ENCODE measurements at places on chromosomes 11 and 22.

GRCh38 chr11:86047275-86047991, 21.5 kb downstream of the PICALM start:
- no peaks in the 10 kb centered on the region for H3K27me3 ChIP-seq
- H3K36me3 ChIP-seq, result no peaks in the 10 kb centered on the region
- peaks cover 25% of the 10 kb centered on the region for H3K4me1 ChIP-seq
- H3K27ac ChIP-seq, result no peak overlapping the region
- H3K4me3 ChIP-seq, result no peak overlapping the region
- DNase-seq, result no peak

- H3K36me3 ChIP-seq, result no peaks in the 10 kb centered on the region
- H3K27me3 ChIP-seq, result peaks cover 19% of the 10 kb centered on the region
- H3K4me1 ChIP-seq, result peaks cover 9% of the 10 kb centered on the region
Observed at GRCh38 chr11:17477084-17477333, 364 bp upstream of the ABCC8 start.

DNA sequence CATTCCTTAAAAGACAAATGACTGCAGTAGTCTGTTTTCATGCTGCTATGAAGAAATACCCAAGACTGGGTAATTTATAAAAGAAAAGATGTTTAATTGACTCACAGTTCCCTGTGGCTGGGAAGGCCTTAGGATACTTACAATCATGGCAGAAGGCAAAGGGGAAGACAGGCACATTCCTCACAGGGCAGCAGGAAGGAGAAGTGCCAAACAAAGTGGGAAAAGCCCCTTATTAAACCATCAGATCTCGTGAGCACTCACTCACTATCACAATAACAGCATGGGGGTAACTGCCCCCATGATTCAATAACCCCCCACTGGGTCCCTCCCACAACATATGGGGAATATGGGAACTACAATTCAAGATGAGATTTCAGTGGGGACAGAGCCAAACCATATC, 16.4 kb upstream of the OR2AT4 start:
- H3K27me3 ChIP-seq, result peaks cover 4% of the 10 kb centered on the region
- DNase-seq, result no peak
- H3K36me3 ChIP-seq, result no peaks in the 10 kb centered on the region
- H3K4me3 ChIP-seq, result no peak overlapping the region
- H3K4me1 ChIP-seq, result no peaks in the 10 kb centered on the region
- no peak overlapping the region for H3K27ac ChIP-seq

DNA sequence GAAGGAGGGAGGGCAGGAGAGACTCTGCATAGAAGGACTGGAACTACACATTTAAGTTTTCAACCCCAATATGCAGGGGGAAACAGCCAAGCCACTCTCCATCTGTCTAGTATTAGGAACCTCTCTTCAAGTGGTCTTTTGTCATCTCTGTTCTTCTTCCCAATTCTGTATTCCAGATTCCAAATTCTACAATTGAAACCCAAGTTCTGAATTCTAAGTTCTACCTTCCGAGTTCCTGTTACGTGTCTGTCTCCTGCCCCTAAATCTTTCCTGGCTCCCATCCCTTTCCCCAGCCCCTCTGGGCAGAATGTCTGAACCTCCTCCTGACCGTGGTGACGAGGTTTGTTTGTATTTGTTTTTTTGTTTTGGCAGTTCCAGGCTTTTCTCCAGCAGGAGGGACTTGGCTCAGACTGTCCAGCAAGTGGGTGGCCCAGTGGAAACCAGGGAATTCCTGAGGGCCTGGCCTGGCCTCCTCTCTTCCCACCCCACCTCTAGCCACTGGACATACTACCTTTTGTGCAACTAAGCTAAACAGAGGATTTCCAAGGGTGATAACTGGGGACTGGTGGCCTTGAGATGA, 1.6 kb upstream of the THOC5 start:
- DNase-seq, result no peak
- no peak overlapping the region for H3K4me3 ChIP-seq
- H3K27ac ChIP-seq, result peak overlapping the region; percentile 21

- no peaks in the 10 kb centered on the region for H3K36me3 ChIP-seq
- H3K4me3 ChIP-seq, result no peak overlapping the region
- DNase-seq, result no peak
- H3K27ac ChIP-seq, result no peak overlapping the region
- no peaks in the 10 kb centered on the region for H3K4me1 ChIP-seq
Observed at GRCh38 chr11:26621132-26621531, 49.1 kb upstream of the MUC15 start.

DNA sequence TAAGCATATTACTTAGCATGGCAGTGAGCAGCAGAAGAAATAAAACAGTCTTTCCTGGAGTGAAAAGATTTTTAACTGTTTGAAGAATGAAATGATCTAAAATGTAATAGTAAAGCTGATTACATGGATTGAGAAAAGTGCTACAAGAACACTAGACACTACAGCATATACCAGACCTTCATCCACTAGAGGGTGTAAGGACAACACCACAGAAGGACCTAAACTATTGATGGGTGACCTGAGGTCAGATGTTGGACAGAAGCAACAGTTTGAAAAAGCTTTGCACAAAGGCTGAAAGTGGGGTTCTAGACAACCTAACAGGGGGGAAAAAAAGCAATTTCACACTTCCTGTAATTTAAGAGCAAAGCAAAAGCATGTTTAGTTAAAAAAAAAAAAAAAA, 97.7 kb downstream of the RBFOX2 start:
- H3K27me3 ChIP-seq, result no peaks in the 10 kb centered on the region
- H3K36me3 ChIP-seq, result no peaks in the 10 kb centered on the region
- H3K4me3 ChIP-seq, result no peak overlapping the region
- no peaks in the 10 kb centered on the region for H3K4me1 ChIP-seq
- H3K27ac ChIP-seq, result no peak overlapping the region
- DNase-seq, result peak; percentile 74

DNA sequence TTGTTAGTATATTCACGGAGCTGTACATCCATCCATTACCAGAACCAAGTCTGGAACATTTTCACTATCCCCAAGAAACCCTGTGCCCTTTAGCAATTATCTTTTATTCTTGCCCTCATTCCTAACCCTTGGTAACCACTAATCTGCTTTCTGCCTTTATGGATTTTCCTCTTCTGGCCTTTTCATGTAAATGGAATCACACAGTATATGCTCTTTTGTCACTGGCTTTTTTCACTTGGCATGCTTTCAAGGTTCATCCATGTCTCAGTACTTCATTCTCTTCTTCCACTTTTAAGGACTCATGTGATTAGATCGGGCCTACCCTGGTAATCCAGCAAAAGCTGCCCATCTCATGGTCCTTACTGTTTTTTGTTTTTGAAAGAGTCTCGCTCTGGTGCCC, 11.0 kb upstream of the ZBTB44 start:
- H3K36me3 ChIP-seq, result no peaks in the 10 kb centered on the region
- H3K4me1 ChIP-seq, result no peaks in the 10 kb centered on the region
- H3K4me3 ChIP-seq, result no peak overlapping the region
- no peaks in the 10 kb centered on the region for H3K27me3 ChIP-seq
- no peak for DNase-seq

DNA sequence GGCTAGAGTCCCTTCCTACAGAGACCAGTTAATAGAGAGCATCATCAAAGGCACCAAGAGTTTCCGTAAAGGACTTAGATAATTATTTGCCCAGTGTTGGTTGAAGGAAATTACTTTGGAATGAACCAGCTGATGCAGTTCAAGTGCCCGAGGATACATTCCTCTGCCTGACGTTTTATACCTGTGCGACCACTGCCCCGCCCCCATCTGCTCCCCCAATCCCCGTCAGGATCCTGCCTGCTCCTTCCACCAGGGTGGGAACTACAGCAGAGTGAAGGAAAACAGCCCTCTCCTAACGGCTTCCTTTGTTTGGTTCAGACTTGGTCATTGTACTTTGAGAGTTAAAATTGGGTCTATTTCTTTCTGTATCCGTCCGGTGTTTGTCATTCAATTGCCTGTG, 761.5 kb downstream of the NTM start:
- no peaks in the 10 kb centered on the region for H3K4me1 ChIP-seq
- no peak overlapping the region for H3K27ac ChIP-seq
- H3K4me3 ChIP-seq, result no peak overlapping the region
- H3K36me3 ChIP-seq, result no peaks in the 10 kb centered on the region
- no peak for DNase-seq
- H3K27me3 ChIP-seq, result peaks cover 15% of the 10 kb centered on the region

DNA sequence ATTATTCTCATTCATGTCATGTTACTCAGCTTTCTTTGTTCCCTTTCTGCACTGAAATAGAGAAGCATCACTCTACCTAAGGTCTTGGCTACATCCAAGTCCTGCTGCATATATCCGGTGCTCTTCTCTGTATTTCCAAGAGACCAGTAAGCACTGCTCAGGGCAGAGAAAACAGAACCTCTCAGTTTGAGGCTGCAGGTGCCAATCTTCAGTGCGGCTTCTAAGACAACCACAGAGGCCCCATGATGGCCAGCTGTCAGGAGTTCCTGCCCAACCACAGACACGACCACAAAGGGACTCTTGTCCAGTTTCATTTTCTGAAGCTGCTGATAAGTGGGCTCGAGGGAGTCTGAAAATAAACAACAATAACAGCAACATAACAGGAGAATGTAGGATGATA, 378.4 kb upstream of the PITPNB start:
- H3K27me3 ChIP-seq, result no peaks in the 10 kb centered on the region
- peak; percentile 31 for DNase-seq
- H3K4me1 ChIP-seq, result peaks cover 15% of the 10 kb centered on the region
- no peaks in the 10 kb centered on the region for H3K36me3 ChIP-seq
- H3K27ac ChIP-seq, result no peak overlapping the region

GRCh38 chr11:96116376-96116775, 192.5 kb upstream of the MTMR2 start:
- H3K27ac ChIP-seq, result no peak overlapping the region
- no peak for DNase-seq
- H3K36me3 ChIP-seq, result no peaks in the 10 kb centered on the region

- H3K4me3 ChIP-seq, result no peak overlapping the region
- peaks cover 2% of the 10 kb centered on the region for H3K4me1 ChIP-seq
- peaks cover 10% of the 10 kb centered on the region for H3K36me3 ChIP-seq
- DNase-seq, result no peak
Observed at GRCh38 chr11:110447897-110448745, 18.4 kb downstream of the FDX1 start.

DNA sequence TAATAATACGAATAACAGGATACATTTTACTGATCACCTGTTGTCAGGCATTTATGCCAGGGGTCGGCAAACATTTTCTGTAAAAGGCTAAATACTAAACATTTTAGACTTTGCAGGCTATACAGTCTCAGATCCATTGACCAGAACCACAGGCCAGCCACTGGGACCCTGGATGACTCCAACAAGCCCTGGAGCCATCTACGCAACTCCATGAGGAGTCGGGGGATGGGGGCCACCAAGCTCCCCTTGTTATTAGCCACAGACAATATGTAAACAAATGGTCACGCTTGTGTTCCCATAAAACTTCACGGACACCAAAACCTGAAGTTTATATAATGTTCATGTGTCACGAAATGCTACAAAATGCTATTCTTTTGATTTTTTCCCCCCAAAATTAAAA, 54.4 kb upstream of the EMID1 start:
- H3K4me3 ChIP-seq, result no peak overlapping the region
- DNase-seq, result no peak
- H3K27ac ChIP-seq, result no peak overlapping the region
- peaks cover 31% of the 10 kb centered on the region for H3K4me1 ChIP-seq
- no peaks in the 10 kb centered on the region for H3K27me3 ChIP-seq

- no peak overlapping the region for H3K4me3 ChIP-seq
- H3K27me3 ChIP-seq, result no peaks in the 10 kb centered on the region
- no peak for DNase-seq
Observed at GRCh38 chr11:120027546-120028180, 110.2 kb downstream of the TRIM29 start.

GRCh38 chr11:19558189-19558986, 154.2 kb upstream of the NAV2 start:
- H3K27me3 ChIP-seq, result peaks cover 4% of the 10 kb centered on the region
- no peaks in the 10 kb centered on the region for H3K36me3 ChIP-seq
- H3K4me3 ChIP-seq, result no peak overlapping the region
- no peak overlapping the region for H3K27ac ChIP-seq
- DNase-seq, result peak; percentile 81
- H3K4me1 ChIP-seq, result no peaks in the 10 kb centered on the region

GRCh38 chr11:101321222-101321621, 191.6 kb upstream of the PGR start:
- no peaks in the 10 kb centered on the region for H3K27me3 ChIP-seq
- no peak overlapping the region for H3K4me3 ChIP-seq
- H3K4me1 ChIP-seq, result no peaks in the 10 kb centered on the region
- no peak for DNase-seq
- no peak overlapping the region for H3K27ac ChIP-seq
- no peaks in the 10 kb centered on the region for H3K36me3 ChIP-seq

DNA sequence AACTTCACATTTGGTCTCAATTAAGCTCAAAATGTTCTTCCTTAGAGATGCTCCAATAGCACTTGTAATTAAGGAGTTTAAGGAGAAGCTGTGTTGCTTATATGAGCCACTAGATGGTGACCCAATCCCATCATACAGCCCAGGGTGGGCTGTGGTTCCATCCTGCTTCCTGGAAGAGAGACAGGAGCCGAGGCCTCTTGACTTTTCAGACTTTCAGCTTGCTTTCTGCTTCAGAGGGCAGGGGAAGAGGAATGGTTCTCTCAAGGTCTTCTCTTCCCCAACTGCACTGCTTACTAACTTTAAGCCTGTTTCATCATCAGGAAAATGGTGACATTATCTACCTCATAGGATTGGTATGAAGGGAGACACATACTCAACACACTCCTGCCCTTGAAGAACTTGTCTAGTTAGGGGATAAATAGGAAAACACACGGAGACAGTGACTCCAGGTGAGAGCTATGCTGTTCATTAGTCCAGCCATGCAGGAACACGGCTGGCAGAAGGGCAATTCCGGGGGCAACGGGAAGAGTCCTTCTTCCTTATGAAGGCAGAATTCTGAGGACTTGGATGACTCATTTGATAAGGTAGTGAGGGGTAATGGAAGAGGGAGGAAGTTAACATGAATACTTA, 20.1 kb downstream of the TMEM218 start:
- peak; percentile 59 for DNase-seq
- no peak overlapping the region for H3K27ac ChIP-seq
- H3K4me1 ChIP-seq, result no peaks in the 10 kb centered on the region
- H3K4me3 ChIP-seq, result no peak overlapping the region
- H3K27me3 ChIP-seq, result no peaks in the 10 kb centered on the region
- peaks cover 7% of the 10 kb centered on the region for H3K36me3 ChIP-seq

- no peak overlapping the region for H3K4me3 ChIP-seq
- no peak overlapping the region for H3K27ac ChIP-seq
- H3K27me3 ChIP-seq, result peaks cover 5% of the 10 kb centered on the region
- no peaks in the 10 kb centered on the region for H3K36me3 ChIP-seq
Observed at GRCh38 chr22:40674274-40674673, 5.0 kb upstream of the MCHR1 start.

- peaks cover 7% of the 10 kb centered on the region for H3K36me3 ChIP-seq
- no peaks in the 10 kb centered on the region for H3K4me1 ChIP-seq
- no peak overlapping the region for H3K4me3 ChIP-seq
- no peak for DNase-seq
Observed at GRCh38 chr11:17939542-17939941, 73.3 kb downstream of the SERGEF start.

GRCh38 chr11:36153551-36153950, 135.7 kb downstream of the COMMD9 start:
- no peak overlapping the region for H3K27ac ChIP-seq
- H3K4me1 ChIP-seq, result peaks cover 7% of the 10 kb centered on the region
- no peak for DNase-seq
- peaks cover 2% of the 10 kb centered on the region for H3K27me3 ChIP-seq

All from common myeloid progenitor, CD34-positive (primary cell).